Activated CD4-positive, alpha-beta T cell treated with anti-CD3 and anti-CD28 coated beads, Interleukin-2, amount 50 U/mL, for 1 hour (primary cell): ENCODE measurements at places on chromosomes 4 and X.

DNA sequence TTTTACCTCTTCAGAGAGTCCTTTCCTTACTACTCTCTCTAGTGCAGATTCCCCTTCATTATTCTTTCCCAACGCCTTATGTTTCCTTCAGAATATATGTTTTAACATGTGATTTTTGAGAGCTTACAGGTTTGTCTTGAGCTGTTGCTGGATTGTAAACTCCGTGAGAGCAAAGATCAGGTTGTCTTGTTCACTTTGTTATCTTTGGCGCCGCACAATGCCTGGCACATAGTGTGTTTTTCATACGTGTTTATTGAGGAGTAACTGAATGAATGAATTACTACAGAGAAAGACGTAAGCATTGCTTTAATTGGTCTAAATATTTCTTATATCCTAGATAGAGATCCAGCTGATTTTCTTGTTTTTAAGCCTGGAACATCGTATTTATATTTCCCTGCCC, 80.5 kb upstream of the SLC4A4 start:
- no peak for DNase-seq

GRCh38 chrX:136865270-136866158, 15.0 kb downstream of the RBMX start:
- no peak for DNase-seq

GRCh38 chr4:35644591-35644990, 599.7 kb downstream of the ARAP2 start:
- no peak for DNase-seq

GRCh38 chr4:24057915-24058559, 168.2 kb upstream of the PPARGC1A start:
- no peak for DNase-seq

DNA sequence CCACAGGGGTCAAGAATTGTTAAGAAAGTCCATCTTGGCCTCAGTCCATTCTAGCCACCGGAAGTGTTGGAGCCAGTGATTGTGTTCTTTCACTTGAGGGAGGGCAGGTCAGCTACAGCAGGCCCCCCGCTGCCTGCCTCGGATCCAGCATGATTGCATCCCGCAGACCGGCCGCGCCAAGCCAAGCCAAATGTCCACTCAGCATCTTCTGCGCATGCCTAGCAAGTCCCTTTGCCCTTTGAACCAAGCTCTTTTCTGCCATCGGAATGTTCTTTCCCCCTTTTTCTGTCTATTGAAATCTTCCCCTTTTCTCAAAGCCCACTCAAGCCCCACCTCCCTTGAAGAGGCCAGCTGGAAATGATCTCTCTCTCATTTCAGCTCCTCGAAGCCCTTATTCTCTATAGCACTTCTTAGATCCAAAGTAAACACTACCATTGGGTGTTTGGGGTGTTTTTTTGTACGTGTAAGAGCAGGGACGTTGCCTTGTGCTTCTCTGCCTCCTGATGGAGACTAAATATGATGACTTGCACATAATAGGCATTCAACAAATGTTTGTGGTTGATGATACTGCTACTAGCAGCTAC, 147.8 kb upstream of the BCOR start:
- DNase-seq = no peak

- DNase-seq = no peak
Observed at GRCh38 chr4:22179124-22179874, 230.7 kb upstream of the KCNIP4 start.

- DNase-seq = no peak
Observed at GRCh38 chrX:34859191-34859590, 83.4 kb upstream of the FAM47B start.

DNA sequence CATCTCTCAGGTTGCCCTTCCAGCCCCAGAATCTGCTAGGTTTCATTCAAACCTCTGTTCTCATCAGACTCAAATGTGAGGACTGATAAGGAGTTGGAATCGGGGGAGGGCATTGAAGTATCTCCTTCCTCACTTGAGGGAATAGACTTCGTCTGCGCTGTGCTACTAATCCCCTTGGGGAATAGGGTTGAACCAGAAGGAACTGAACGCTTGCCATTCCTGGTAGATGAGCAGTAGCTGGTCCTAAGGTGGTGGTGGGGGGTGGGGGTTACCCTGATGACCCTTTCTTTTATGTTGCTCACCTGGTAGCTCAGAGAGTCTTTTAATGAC, 692 bp upstream of the SLC9A7 start:
- no peak for DNase-seq

DNA sequence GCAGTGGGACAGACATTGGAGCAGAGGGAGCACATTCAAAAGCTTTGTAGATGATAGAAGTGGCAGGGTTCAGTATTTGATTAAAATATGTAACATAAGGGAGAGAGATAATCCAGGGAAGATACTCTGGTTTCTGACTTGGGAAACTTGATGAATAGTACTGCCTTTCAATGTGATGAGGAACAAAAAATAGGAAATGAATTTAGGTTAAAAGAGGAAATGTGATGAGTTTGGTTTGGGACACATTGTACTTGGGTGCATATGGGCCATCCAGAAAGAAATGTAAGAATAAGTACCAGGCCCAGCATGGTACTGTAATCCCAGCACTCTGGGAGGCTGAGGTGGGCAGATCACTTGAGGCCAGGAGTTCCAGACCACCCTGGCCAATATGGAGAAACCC, 20.9 kb upstream of the NDNF start:
- no peak for DNase-seq
